ENCODE measurements at places on chromosomes 6 and 20.

- DNase-seq: no peak
Observed at GRCh38 chr20:48411919-48412522, 415.8 kb downstream of the PREX1 start.

GRCh38 chr20:45968801-45969711 lies 2.9 kb downstream of the ZNF335 start:
- DNase-seq: peak; percentile 72

DNA sequence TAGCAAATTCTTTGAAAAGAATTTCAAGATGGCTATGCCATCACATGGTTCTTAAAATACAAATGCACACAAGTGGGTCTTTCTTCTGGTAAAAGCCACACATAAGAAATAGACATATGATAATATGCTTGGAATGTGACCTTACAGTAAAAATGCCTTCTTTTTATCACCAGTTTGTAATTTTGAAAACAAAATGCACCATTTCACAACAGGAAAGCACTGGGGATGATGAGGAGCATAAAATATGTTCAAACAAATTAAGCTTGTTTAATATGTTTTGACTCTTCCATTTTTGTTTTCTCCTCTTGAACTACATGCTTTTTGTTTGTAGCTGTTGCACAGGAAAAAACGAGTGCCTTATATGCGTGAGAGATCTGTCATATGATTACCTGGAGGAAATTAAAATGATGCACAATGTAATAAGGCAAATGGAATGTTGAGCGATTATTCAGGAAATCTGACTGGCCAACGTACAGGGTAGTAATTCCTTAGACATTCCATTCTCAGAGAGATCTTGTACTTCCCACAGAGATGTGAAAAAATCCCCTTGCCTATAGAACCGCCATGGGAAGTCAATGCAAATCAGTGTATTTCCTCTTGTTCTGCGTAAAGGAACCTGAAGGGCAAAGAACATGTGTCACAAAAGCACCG lies 911.6 kb downstream of the TFAP2A start:
- no peak for DNase-seq

DNA sequence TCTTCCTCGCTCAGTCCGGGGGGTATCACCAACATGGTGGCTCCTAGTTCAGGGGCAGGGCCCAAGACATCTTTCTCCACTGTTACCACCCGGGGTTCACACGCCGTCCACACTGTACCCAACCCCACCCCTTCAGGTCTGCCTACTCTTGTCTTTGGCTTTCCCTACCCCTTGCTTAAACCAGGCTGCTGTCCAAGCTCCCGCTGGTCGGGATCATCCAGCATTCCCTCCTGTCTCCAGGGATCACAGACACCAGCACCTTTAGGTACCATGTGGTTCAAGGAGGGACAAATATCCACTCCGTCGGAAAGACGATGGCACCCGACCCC lies 395 bp downstream of the NELFE start:
- no peak for DNase-seq

DNA sequence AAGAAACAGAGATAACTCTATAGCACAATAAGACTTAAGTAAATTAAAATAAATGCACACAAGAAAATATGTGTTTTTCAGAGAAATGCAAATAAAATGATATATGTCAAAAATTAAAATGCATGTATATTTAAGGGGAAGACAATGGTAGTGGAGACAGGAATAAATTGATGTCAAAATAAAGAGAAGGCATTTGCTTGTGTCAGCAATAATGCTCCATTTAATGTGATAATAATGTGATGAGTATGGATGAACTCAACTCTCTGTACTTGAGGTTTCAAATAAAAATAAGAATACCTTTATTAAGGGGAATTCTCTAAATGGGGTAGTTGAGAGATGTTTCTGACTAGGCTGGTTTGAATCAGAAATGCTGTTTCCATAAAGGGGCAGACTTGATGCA lies 45.7 kb upstream of the BCKDHB start:
- no peak for DNase-seq

Data from fibroblast of lung (primary cell).